ENCODE measurements at places on chromosomes 6 and 20.

- no peak for DNase-seq
Measured at GRCh38 chr20:49909499-49910339, 5.6 kb downstream of the SPATA2 start.

- DNase-seq, result no peak
Measured at GRCh38 chr6:21271428-21272155, 322.0 kb upstream of the SOX4 start.

GRCh38 chr20:10649797-10650160 lies 24.0 kb downstream of the JAG1 start:
- DNase-seq, result no peak

- no peak for DNase-seq
Measured at GRCh38 chr6:31332637-31333602, 24.1 kb downstream of the HLA-B start.

- no peak for DNase-seq
Measured at GRCh38 chr6:93900142-93900541, 480.8 kb upstream of the EPHA7 start.

DNA sequence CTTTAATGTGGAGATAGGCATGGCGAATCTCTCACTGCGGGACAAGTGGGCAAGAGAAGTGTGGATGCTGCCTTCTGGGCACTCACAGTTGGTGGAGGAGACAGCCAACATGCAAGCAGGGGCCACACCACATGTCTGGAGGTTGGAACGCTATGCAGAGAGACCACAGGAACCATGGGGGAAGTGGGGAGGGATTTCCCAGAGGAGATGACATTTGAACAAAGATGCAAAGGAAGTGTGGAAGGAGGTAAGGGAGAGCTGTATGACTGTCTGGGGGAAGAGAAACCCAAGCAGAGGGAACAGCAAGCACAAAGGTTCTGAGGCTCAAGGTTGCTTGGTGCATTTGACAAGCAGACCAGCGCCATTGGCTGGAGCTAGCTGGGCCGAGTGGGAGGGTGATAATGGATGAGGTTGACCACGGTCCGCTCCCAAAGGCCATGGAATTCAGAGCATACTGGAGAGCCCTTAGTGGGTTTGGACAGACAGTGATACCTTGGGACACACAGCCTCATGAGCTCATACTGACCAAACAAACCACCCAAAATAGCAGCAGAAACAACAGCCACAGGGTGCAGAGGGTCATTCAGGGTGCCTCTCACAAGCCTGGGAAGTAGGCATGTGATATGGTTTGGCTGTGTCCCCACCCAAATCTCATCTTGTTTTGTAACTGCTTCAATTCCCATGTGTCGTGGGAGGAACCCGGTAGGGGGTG lies 7.6 kb upstream of the FAM110A start:
- no peak for DNase-seq

DNA sequence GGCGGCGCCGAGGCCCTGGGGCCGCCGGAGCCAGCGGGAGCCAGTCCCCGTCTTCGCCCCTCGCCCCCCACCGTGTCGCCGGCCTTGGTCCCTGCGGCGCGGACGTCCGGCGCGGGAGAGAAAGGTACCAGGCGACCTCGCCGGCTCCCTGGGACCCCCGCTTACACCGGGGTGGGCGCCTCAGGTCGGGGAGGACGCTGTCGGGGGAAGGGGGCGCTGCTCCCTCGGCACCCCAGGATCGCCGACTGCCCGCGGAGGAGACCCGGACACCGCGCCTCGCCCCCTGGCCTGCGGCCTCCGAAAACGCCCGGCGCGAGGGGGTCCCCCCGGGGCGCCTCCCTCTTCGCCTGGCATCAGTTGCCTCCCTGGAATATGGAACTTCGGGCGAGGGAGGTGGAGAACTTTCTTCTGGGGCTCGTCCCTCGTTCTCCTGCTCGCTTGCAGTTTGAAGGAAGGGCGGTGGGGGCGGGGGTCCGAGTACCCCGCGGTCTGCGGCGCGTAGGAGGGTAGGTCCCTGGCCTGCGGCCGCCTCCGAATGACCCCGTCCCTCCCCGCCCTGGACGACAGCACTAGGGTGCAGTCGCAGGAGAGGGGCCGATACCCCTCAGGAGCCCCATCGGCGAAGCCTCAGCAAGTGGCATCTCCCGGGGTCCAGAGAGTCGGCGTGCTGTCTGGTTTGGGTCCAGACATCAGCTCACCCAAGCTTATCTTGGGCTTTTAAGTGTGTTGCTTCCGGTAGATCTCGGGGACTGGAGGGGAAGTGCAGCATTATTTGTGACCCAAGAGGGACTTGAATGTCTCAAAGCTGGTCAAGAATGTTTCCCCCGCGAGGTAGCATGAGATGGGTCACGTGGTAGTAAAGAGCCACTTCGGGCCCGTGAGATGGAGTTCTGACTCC lies 549 bp downstream of the ANKRD6 start:
- DNase-seq, result no peak

DNA sequence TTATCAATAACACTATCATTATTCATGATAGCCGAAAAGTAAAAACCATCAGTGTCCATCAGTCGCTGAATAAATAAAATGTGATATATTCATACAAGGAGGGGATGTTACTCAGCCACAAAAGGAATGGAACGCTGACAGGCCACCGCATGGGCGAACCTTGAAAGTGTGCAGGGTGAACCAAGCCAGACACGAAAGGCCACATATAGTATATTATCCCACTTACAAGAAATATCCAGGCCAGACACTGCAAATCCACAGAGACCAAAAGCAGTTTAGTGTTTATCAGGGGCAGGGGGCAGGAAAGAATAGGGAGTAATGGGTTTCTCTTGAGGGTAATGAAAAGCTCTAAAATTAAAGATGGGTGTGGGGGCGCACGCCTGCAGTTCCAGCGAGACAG lies 5.7 kb downstream of the SOX18 start:
- DNase-seq, result no peak

DNA sequence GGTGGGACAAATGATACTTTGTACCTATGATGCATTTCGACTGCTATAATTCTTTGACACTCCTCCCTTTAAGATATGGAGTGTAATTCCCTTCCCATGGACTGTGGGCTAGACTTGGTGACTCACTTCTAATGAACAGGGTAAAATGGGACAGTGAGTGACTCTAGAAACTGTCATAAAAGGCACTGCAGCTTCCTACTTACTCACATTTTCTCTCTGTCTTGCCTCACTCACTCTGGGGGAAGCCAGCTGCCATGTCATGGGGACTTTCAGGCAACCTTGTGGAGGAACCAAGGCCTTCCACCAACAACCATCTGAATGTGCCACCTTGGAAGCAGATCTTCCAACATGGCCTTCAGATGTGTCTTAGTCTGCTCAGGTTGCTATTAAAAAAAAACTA lies 12.9 kb upstream of the GFOD1 start:
- DNase-seq, result no peak
